Lower leg skin (tissue), 4 donors: ENCODE measurements at places on chromosomes 2 and 18. TPM values are rescaled to one million over a fixed set of nuclear protein-coding genes. Genes with fewer than 3 reads are reported as not detected.
A peak's percentile ranks its signal among the peaks of the same experiment; 100 is the strongest.

LRP1B gene
- total RNA-seq, result 0.83 TPM

SH3YL1 gene
- total RNA-seq, result 159 TPM

REG3A gene
- not detected for total RNA-seq

PSMD1 gene
- 56.8 TPM for total RNA-seq

CPO gene
- not detected for total RNA-seq

MOGAT1 gene
- not detected for total RNA-seq

CAPN14 gene
- total RNA-seq, result 1.3 TPM

SULT1C2 gene
- total RNA-seq, result not detected

SRD5A2 gene
- not detected for total RNA-seq

LAMA1 gene
- 0.91 TPM for total RNA-seq

GRCh38 chr2:219939647-219940046 lies 312.2 kb downstream of the SLC4A3 start:
- no peak for DNase-seq

DNA sequence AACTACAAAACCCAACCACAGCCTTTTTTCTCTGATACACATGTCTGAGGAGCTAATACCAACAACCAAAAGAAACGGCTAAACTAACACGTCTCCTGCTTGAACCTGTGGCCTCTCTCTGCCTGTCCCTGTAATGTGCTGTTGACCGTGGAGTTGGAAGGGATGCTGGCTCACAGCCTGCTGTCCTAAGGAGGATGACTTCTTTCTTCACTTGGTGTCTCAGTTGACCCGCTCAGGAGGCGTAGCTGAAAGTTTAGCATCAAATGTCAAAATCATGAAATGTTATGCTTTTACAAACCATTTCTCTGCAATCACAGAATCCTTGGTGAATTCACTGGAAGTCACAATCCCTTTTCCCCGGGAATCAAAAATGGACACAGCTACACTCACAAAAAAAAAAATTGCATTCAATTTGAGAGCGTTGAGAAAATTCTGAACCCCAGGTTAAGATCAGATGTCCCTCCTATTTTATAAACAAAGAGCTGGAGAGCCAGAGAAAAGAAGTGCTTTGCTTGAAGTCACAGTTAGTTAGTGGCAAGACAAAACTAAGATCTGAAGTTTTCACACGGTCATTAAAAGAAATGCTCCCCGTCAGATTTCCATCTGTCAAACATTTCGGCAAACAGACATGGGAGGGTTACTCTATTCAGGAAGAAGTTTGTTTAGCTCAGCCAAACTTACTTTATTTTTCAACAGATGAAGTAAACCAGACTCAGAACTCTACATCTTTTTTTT lies 74.3 kb downstream of the IRS1 start:
- no peak for DNase-seq

GRCh38 chr18:43587538-43588153 lies 310.4 kb upstream of the SYT4 start:
- no peak for DNase-seq

DNA sequence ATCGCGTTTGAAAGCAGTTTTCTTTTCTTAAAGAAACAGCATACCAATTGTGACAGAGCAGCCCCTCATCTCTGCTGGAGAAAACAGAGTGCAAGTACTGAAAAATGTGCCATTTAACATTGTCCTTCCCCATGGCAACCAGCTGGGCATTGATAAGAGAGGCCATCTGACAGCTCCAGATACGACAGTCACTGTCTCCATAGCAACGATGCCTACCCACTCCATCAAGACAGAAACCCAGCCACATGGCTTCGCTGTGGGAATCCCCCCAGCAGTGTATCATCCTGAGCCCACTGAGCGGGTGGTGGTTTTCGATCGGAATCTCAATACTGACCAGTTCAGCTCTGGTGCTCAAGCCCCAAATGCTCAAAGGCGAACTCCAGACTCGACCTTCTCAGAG lies 9.5 kb downstream of the GRHL1 start:
- no peak for DNase-seq

DNA sequence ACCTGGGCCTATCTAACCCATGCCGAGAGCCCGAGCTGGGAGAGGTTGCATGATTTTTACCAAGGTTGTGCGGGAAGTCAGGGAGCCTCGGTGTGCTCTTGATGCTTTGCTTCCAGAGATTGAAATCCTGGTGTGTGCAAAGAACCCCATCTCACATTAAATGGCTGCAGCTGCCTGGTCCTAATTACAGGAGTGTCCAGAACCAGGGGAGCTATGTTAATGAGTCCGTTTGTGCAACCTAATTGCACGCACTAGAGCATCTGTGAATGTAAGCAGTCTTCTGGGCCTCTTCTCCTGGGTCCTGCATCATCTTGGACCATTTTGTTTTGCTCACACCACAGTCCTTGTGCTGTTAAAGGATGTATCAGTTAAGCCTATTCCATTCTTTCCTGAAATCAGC lies 263.8 kb downstream of the AGAP1 start:
- DNase-seq, result no peak

DNA sequence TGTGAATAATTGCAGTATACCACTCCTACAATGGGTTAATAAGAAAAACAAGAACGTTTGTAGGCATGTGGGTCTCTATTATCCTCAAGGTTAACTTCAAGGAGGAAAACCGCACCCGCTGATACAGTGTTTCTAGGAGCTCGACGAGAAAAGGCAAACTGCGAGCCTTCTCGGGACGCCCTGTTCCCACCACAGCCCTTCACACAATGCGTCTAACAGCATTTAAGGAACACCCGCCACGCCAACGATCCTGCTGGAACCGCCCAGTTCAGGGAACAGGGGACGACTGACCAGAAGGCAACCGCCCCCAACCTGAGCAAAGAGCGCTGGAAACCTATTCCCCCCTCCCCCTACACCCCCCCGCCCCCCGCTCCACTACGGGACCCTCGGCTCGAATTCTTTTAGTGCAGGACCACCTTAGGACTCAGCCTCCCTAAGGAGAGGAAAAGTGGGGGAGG lies 710 bp upstream of the TMSB10 start:
- DNase-seq, result peak; percentile 98

DNA sequence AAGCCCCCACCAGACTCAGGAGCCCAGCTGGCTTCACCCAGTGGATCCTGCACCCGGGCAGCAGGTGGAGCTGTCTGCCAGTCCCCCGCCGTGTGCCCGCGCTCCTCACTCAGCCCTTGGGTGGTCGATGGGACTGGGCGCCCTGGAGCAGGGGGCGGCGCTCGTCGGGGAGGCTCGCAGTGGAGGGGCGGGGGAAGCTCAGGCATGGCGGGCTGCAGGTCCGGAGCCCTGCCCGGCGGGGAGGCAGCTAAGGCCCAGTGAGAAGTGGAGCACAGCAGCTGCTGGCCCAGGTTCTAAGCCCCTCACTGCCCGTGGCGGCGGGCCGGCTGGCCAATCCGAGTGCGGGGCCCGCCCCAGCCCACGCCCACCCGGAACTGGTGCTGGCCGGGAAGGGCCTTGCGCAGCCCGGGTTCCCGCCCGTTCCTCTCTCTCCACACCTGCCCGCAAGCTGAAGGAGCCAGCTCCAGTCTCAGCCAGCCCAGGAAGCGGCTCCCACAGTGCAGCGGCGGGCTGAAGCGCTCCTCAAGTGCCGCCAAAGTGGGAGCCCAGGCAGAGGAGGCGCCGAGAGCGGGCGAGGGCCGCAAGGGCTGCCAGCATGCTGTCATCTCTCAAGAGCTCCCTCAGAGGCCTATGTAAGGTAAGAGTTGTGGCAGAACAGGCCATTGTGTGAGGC lies 1307.8 kb upstream of the TMEFF2 start:
- DNase-seq, result no peak

- no peak for DNase-seq
Observed at GRCh38 chr18:55458456-55459203, 129.4 kb downstream of the TCF4 start.

- DNase-seq, result peak; percentile 73
Observed at GRCh38 chr2:239697399-239698164, 296.8 kb upstream of the HDAC4 start.

- DNase-seq, result no peak
Observed at GRCh38 chr18:79896738-79897137, 54.7 kb downstream of the SLC66A2 start.

GRCh38 chr2:154067124-154067523 lies 195.4 kb downstream of the GALNT13 start:
- DNase-seq, result no peak
